OCI-LY7 (cell line): ENCODE measurements at places on chromosomes 1 and 21.
A peak's percentile ranks its signal among the peaks of the same experiment; 100 is the strongest.

- DNase-seq = no peak
These were observed 34.0 kb downstream of the DIRAS3 start for GRCh38 chr1:68016381-68016780.

DNA sequence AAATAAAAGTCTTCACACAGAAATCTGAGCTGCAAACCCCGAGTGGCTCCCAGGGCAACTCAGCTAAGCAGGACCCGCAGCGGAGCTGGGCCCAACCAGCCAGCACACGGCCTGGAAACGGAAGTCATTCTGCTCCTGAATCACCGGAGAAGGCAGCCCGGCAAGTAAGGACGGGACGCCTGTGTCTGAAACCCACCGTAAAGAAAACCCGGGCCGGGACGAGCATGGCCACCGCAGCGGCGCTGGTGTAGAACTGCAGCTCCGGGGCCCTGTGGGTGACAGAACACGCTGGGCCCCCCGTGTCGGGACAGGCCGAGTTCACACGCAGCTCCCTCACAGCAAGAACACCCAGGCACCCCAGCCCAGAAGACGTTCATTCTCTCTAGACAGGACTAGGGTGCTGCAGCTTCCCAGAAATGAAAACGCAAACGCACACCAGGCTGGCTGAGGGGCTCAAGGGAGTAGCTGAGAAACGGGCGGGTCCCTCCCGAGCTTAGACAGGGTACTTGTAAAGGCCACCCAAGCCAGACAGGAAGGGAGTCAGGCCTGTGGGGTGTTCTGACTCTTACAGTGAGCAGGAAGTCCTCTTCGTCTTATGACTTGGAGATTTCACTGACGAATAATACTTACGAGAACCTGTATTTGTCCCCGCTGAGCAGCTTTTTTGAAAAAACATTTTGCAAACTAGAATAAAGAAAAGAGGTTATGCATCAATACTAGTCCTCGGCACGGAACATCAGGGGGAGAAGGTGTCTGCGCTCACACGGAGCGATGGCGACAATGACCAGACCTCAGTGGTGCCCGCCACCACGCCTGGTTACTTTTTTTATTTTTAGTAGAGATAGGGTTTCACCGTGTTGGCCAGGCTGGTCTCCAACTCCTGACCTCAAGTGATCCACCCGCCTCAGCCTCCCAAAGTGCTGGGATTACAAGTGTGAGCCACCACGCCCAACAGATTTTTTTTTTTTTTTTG is 10.9 kb upstream of the CDK11B start:
- no peak for DNase-seq

- peak; percentile 4 for DNase-seq
These were observed 88.9 kb upstream of the WLS start for GRCh38 chr1:68321084-68321685.

DNA sequence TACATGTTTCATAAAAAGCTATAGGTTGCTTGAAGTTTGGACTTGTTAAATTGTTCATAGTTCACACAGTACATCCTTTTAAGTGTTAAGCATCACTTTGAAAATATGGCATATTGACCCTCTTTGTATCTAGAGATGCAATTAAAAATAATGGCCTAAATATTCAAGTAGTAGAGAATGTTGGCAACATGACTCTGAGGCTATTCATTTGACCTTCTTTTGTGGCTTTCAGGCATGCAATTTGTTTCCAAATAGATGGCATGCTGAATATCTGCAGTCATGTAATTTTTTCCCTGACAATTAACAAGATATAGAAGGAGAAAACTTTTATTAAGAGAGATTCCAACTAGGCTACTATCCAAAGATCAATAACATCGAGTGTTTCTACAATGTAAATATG is 230.5 kb upstream of the ZRANB2 start:
- DNase-seq = no peak

DNA sequence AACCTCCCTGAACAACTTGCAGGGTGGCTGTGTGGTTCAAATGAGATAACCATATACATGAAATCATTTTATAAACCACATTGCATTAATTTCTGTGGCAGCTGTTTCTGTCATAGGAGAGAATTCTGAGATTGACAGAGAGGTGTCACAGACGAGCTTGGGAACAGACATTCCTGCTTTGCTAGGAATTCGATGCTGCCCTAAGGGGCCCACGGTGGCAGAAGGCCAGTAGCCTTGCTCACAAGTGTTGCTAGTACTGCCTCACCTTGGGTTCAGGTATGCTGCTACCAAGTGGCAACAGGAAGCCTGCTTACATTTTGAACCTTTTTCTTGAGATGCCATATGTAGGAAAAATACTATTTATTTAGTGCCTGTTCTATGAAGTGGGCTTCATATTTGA is 13.4 kb downstream of the KCNA10 start:
- no peak for DNase-seq

DNA sequence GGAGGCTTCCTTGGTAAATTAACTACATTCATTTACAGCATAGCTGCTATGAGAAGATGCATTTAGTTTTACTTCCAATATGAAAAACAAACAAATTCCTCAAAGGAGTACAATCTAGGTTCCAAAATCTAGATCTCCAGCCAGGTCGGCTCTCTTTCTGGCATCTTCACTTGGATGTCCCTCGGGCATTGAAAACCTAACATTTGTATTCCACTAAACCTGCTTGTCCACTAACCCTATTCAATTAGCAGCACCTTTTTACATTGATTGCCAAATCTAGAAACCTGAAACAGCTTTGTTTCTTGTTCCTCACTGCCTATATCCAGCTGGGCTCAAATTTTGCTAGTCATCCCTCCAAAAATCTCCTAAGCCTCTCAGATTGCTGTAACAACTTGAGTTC is 14.3 kb upstream of the CXADR start:
- DNase-seq = no peak

DNA sequence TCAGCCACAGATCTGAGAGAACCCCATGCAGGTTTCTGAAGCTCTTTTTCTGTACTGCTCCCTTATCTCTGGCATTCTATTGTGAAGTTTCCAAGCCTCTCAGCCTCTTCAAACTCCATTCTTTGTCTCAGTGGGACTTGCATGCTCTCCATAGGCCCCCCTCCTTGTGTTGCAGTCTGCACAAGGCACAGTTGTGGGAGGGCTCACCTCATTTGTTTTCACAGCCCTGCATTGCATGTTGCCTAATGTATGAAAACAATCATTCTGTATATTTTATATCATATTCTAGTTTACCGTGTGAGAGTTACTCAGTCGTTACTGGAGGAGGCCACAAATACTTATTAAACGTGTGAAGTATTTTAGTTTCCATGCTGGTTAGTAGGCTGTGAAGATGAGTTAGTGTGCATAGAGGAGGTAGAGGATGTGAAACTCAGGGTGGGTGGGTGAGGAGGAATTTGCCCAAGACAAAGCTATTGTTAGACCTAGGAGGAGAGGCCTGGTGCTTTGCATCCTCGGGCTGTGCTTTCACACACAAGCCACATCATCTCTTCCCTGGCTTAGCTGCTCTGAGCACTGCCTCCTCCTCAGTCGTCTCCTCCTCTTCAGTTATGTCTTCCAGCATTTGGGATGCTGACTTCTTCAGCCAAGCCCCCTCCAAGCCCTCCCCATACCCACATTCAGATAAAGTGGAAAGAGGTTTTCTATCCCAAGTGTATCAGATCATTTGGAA is 7.8 kb upstream of the CHI3L2 start:
- peak; percentile 92 for DNase-seq

- no peak for DNase-seq
These were observed 7.2 kb downstream of the SLAMF1 start for GRCh38 chr1:160639652-160640051.

DNA sequence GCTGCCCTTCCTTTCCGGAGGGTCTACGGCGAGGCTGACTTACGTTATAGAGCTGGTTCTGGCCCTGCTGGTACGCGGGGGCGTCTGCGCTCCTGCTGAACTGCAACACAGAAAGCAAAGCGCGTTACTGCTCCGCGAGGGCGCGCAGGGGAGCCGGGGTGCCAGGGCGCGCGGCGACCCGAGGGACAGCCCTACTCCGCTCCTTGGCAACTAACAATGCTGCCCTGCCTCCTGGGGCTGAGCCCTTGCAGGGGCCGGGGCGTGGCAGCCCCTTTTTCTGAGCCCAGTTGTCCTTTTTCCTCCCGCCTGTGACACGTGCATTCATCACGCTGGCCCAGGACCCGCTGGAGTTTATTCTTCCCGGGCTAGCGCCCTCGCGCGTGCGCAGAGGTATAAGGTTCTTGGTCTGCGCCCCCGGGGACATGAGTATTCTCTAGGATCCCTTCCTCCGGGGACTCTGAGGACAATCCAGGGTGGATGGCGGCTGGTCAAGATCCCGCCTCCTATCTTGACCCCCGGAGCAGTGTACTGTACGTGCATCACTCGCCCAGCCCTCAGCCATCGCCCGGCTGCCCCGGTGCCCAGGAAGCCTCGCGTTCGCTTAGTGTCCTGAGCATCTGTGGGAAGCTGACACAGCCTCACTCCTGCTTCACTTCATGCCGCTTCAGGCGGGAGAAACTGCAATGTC is 78.9 kb downstream of the CD247 start:
- peak; percentile 71 for DNase-seq

DNA sequence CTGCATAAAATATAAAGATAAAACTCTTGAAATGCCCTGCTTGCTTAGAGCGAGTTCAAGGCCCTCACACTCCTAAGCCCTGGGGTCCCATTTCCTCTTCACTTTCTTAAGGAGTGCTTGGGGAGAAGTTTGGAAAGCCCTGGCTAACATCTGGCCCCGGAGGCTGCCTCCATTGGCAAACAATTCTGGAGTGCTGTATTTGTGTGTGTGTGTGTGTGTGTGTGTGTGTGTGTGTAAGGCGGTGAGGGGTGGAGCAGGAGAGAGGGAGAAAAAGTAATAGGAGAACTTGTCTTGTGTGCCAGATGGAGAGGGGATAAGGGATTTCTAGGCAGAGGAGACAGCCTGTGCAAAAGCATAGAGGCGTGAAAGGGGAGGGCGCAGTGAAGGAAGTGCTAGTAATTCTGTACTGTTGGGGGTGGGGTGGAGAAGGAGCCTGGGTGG is 578 bp upstream of the TRIM62 start:
- no peak for DNase-seq

DNA sequence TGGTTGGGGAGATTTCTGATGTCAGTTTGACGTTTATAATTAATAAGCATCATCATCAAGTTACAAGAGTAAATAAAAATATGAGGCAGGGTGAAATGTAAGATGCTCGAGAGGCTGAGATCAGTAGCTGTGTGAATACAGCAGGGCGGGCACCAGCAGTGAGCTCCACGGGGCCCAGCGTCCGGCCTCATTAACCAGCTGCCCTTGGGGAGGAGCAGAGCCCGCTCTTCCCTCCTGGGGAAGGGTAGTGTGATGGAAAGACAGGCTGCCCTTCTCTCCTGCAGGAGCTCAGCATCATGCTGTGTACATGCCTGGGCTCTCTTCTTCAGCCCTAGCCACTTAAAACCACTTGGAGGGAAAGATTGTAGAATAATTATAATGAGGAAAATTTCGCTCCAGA is 23.4 kb downstream of the PDE9A start:
- no peak for DNase-seq

- no peak for DNase-seq
These were observed 262.7 kb downstream of the PBX1 start for GRCh38 chr1:164821648-164822047.

DNA sequence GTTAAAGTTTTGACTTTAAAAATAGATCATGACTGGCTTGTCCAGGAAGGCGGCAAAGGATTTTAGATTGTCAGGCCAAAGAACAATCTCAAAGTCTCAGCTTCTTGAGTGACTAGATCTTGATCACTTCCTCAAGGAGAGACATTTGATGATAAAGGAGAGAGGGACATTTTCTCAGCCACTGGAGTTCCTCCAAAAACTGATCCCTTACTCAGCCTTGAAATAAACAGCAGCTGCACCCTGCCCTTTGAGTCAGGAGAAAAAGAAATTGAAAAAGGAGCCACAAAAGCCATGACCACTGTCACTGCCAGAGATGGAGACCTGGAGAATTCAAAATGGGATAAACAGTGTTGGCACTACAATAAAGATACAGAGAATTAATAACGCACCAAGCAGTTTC is 288.4 kb upstream of the PRMT6 start:
- no peak for DNase-seq

GRCh38 chr1:154614247-154614646 is 6.3 kb upstream of the ADAR start:
- DNase-seq = no peak

GRCh38 chr1:45411510-45411899 is 71.3 kb upstream of the MUTYH start:
- no peak for DNase-seq

DNA sequence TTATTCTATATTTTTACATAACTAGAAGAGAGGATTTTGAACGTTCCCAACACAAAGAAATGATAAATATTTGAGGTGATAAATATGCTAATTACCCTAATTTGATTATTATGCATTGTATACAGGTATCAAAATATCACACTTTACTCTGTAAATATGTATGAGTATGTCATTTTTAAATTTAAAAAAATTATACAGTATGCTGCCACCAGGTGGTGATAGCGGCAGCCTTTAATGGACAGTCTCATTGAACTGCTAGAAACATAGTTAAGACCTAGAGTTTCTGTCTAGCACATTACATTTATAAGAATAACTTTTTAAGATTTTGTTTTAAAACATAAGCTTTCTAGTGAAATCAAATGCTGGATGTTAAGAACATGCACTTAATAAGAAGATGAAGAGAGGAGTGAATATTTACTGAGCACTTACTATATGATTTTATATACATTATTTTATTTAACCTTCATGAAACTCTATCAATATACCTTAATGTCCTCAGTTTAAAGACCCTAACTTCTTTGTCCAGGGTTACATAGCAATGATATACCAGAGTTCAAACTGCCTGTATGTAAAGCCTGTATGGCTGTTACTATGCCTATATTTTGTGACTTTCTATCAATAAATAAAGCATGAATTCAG is 207.1 kb downstream of the NUF2 start:
- DNase-seq = peak; percentile 34

- peak; percentile 88 for DNase-seq
These were observed at the start of gene TXNDC12 for GRCh38 chr1:52055066-52055865. TSS of gene TXNDC12 (minus strand) at chr1:52055191. CDS start at chr1:52055096, 95 bp downstream.

- no peak for DNase-seq
These were observed 84.2 kb downstream of the PCP4 start for GRCh38 chr21:39951183-39952101.

DNA sequence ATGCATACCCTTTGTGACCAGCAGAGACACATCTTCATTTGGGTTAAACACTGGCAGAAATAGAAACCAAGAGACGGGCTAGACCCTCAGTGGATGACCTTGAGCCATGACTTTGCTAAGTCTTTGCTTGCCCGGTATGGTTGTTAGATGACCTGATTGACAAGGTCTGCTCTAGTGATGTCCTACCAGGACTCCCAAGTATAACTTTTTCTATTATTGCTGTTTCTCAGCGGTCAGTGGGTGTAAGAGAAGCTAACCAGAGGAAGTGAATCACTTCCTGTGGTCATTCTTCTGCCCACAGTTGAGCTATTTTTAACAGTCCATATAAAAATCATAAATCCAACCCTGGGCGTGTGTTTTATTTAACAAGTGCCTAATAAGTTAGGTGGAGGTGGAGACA is 126.2 kb upstream of the ETS2 start:
- no peak for DNase-seq

DNA sequence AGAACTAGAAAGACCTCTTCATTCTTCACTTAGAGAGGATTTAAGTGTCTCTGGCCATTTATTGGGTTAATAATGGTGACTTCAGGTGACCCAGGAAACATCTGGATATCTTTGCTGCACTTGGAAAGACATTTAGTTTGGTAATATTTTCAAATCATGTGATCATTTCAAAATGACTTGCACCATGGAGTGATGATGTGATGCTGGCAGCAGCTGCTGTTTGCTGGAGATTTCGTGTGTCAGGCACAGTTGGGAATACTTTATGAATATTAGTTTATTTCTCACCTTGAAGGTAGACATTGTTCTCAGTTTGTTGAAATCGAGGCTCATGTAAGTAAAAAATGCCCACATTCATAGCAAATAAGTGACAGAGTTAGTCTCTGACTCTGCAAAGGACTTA is 236.0 kb downstream of the DISC1 start:
- DNase-seq = no peak
